Suppressor macrophage treated with lipopolysaccharide for 4 hours (primary cell): ENCODE measurements at places on chromosomes 5 and 9.

DNA sequence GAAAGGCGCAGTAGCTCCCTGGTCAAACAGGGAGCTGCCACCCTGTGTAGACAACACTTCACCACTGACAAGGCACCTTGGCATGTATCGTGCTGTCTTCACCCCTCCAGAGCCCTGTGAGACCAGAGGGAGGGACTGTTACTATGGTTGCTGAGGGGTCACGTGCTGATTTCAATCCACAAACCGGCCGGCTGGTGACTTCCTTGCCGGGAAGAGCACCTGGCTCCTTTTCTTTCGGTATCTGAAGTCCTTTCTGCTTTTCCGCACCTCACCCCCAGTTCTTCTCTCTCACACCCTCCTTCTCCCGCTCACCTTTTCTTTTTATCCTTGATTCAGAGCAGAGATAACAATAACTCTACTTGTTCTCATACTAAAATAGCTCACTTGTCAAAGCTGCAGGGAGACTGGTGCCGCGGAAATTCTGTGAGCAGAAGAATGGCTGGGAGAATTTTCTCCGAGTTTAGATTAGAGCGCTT lies 327.2 kb downstream of the ZSWIM6 start:
- DNase-seq = no peak

GRCh38 chr5:114305402-114306207 lies 56.3 kb upstream of the KCNN2 start:
- no peak for DNase-seq

DNA sequence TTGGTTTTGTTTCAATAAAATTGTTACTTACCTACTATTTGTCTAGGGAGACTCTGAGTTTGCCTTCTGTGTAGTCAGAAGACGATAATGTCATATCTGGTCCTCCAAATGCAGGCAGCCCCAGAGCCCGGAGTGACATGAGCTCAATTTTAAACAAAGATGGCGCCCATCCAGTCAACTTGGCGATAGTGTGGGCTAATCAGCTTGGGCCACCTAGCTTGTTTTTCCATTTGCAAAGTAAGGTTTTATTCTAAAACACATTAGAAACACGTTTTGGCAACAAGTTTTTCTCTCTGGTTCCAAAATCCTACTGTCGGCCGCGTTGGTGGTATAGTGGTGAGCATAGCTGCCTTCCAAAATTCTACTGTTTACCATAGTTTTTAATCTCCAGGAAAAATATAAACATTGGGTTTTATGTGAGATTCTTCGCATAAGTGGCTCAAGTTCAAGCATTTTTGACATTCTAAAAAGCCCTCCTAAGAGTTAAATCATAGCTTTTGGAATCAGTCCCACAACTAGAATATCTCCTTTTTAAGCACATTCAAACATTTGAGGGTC lies 13.2 kb downstream of the TSC1 start:
- DNase-seq = no peak

DNA sequence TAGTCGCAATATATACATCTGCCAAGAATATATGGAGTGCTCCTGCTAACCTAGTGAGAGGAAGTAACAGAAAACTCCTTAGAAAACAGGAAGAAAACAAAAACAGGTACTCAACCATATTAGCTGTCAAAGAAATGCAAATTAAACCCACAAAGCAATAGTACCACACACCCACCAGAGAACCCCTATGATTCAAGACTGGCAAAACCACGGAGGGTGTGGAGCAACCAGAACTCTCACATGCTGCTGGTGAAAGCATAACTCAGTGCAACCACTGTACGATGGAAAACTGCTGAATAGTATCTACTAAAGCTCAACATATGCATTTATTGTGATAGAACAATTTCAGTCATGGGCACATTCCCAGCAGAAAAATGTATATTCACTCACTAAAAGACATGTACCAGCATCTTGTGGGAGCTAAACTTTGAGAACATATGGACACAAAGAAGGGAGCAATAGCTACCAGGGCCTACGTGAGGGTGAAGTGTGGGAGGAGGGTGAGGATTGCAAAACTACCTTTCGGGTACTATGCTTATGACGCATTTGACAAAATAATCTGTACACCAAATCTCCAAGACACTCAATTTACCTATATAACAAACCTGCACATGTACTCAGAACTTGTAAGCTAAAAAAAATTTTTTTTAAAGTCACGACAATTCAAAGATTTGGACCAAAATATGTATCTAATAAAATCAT lies 34.0 kb downstream of the PTPN3 start:
- DNase-seq = no peak

DNA sequence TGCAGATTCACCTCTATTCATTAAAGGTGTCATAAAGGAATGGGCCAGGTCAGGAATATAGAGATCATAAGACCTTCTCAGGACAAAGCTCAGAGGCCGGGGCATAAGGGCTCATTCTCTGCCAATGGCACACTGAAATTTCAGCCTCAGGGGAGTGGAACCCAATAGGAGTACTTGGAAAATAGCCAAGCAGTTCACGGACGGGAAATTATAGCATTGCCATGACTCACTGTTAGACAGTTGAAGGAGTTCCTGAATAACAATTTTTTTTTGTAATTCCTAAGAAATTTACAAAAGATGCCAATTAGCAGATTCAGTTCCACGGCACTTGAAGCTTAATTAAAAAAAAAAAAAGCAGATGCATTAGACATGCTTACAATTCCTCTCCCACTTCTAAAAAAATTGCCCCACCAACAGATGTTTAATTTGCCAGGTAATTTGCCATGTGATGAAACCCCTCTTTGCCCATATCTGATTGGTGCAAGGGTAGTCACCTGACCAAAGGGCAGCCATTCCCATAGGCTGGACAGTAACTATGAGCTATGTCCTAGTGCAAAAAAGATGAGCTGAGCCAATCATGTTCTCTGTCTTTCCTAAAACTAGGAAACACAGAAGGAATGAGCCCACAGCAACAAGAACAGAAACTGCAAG lies 58.6 kb downstream of the PTCD2 start:
- DNase-seq = peak; percentile 87

- no peak for DNase-seq
Observed at GRCh38 chr9:109107402-109108240, 12.1 kb downstream of the TMEM245 start.

DNA sequence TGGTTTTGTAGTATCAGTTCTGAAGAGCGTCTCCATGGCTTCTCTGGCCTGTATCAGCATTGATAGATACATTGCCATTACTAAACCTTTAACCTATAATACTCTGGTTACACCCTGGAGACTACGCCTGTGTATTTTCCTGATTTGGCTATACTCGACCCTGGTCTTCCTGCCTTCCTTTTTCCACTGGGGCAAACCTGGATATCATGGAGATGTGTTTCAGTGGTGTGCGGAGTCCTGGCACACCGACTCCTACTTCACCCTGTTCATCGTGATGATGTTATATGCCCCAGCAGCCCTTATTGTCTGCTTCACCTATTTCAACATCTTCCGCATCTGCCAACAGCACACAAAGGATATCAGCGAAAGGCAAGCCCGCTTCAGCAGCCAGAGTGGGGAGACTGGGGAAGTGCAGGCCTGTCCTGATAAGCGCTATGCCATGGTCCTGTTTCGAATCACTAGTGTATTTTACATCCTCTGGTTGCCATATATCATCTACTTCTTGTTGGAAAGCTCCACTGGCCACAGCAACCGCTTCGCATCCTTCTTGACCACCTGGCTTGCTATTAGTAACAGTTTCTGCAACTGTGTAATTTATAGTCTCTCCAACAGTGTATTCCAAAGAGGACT lies 1.5 kb downstream of the GPR21 start:
- DNase-seq = peak; percentile 6

GRCh38 chr9:70324963-70325362 lies 66.2 kb downstream of the SMC5 start:
- peak; percentile 84 for DNase-seq

GRCh38 chr9:111900151-111900857 lies 3.7 kb downstream of the UGCG start:
- no peak for DNase-seq

DNA sequence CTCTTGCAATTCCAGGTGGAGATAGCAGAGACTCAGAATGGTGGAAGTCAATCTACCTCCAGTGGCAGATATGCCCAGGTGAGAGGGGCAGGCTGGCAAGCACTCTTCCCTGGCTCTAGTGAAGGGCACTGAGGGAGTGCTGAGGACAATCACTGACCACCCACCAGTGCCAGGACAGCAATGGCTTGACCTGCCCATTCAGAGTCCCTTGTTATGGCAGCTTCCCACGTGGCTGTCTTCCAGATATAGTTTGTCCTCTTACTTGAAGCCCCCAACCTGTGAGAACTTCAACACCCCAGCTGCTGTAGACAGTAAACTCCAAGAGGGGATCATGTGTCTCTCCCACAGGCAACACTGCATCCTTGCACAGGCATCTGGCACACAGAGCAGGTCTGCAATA lies 104.7 kb downstream of the LHFPL2 start:
- no peak for DNase-seq

GRCh38 chr9:93824386-93825294 lies 130.5 kb downstream of the BARX1 start:
- no peak for DNase-seq

GRCh38 chr9:132998831-132999635 lies 20.5 kb downstream of the GFI1B start:
- DNase-seq = no peak

DNA sequence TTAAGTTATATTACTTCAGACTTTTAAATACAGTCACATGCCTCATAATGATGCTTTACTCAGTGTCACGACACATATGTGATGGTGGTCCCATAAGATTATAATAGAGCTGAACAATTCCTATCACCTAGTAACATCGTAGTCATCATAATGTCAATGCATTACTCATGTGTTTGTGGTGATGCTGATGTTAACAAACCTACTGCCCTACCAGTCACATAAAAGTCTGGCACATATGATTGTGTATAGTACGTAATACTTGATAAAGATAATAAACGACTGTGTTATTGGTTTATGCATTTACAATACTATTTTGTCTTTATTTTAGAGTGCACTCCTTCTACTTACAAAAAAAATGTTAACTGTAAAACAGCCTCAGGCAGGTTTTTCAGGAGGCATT lies 103.7 kb downstream of the PAM start:
- no peak for DNase-seq

- DNase-seq = no peak
Observed at GRCh38 chr5:128002425-128002824, 81.1 kb upstream of the SLC12A2 start.

- DNase-seq = peak; percentile 43
Observed at GRCh38 chr9:12813960-12814876, 39.4 kb downstream of the LURAP1L start.

- DNase-seq = peak; percentile 40
Observed at GRCh38 chr9:82532504-82533180, 530.3 kb downstream of the RASEF start.

DNA sequence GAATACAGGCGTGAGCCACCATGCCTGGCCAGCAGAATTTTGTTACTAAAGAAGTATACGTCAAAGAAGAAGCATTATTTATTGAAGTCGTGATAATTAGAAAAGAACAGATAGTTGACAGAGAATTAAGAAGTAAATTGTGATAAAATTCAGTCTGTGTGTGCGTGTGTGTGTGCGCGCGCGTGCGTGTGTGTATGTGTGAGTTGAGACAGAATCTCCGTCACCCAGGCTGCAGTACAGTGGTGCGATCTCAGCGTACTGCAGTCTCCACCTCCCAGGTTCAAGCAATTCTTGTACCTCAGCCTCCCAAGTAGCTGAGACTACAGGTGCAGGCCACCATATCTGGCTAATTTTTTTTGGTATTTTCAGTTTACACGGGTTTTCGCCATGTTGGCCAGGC lies 77.8 kb downstream of the ERBIN start:
- DNase-seq = no peak

- no peak for DNase-seq
Observed at GRCh38 chr9:129505270-129505902, 115.5 kb downstream of the C9orf50 start.

DNA sequence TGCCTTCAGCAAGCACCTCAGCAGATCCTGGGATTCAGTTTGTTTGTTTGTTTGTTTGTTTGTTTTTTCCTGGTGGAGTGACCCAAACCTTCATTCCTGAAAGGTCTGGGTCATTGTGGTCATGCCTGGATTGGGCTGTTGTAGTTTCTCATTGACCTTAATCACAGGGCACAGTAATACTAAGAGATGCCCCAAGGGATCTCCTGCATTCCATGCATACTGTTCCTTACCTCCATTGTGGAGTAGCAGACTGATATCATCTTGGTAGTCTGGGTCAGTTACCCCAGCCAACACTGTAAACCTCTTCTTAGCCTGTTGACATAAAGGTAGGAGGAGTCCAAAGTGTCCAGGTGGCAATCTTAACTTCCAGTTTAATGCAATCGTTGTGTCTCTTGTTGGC lies 1466.7 kb upstream of the CDH9 start:
- DNase-seq = no peak

GRCh38 chr5:83473346-83474160 lies 2.0 kb downstream of the VCAN start:
- DNase-seq = peak; percentile 93

- DNase-seq = no peak
Observed at GRCh38 chr9:131817627-131818026, 77.8 kb upstream of the RAPGEF1 start.

GRCh38 chr9:35882263-35882848 lies 12.2 kb upstream of the OR13J1 start:
- peak; percentile 79 for DNase-seq

DNA sequence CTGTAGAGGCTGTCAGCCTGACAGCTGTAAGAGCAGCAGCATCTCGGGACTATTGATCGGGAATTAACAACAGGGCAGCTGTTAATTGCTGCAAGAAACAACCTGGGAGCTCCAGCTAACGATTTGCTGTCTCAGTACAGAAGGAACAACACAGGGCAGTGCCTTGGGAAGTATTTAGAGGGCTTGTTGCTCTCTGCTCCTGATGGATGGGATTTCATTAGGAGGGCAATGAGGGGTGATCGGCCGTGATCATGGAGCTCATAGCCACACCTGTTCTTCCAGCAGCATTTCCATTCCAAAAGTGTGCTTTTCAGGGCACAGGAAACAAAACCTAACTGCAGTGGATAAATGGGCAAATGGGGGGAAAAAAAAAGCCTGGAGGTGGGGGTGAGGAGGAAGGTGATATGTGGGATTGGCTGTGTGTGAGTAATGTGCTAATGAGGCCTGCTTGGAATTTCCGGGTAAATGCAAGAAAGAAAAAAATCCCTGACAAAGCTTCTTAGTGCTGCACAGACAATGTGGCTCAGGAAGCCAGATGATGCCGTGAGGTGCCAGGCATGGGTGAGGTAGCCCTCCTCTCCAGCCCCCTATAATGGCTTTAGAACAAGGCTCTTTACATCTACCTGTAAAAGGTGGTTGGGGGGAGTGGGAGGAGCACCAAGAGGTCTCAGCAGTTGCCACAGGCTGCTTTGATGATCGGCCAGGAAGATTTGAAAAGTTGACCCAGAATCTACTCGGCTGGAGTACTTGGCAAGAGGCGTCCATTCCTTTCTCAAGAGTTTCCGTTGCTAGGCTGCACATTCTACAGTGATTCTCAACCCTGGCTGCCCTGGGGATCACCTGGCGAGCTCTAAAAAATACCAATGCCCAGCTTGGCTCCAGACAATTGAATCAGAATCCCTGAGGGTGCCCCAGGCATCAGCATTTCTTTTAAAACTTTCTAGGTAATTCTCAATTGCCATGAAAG lies 139.5 kb upstream of the KLF9 start:
- peak; percentile 41 for DNase-seq

DNA sequence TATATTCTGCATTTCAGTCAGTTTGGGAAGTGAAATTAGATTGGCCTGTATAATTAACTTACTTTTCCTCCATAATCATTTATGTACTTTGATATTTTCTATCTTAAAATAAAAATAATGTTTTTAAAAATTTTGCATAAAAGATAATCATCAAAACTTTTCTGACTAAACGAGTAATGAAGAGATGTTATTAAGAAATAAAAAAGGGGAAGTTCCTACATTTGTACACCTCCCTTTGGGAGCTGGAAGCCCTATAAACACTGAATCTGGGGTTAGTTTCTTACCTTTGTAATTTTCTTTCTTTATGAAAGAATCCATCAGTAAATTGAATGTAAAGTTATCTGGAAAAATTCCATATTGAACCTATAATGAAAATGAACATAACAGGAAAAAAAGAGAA lies 86.2 kb downstream of the MRPS27 start:
- no peak for DNase-seq
